ENCODE measurements at places on chromosomes 4 and X.
A peak's percentile ranks its signal among the peaks of the same experiment; 100 is the strongest.

DNA sequence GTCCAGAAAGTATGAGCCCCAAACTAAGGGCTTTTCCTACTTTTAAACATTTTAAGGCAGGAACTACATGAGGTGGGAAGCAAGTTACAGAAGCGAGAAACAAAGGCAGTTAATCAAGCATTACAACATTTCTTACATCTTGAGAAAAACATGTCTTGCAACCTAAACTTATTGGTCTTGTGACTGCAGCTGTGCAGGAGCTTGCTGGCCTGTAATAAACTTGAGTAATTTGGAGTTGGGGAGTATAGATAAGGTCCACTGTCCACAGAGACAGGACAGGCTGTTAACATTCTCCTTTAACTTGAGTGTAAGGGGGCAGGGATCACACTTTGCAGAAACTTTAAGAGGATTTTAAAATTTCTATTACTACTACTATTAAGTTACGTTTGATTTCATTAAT lies 2.7 kb upstream of the UGT8 start:
- no peak for DNase-seq

DNA sequence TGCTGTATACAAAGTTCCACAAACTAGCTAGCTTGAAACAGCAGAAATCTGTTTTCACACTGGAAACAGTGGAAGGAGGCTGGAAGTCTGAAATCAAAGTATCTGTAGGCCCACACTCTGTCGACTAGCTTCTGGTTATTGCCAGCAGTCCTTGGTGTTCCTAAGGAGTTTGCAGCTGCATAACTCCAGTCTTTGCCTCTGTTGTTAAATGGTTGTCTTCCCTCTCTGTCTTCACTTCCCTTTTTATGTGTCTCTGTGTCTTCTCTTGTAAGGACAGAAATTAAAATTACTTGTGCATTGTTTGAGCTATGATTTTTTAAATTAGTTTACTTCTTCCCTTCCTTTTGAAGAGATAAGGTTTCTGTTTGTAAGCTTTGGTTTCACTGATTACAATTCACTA lies 8.2 kb downstream of the MTHFD2L start:
- no peak for DNase-seq

- no peak for DNase-seq
These were observed 40.1 kb upstream of the KLHL8 start for GRCh38 chr4:87260477-87260876.

GRCh38 chr4:19497705-19498104 lies 754.0 kb upstream of the SLIT2 start:
- DNase-seq, result no peak

GRCh38 chr4:83582289-83582785 lies 46.4 kb downstream of the GPAT3 start:
- DNase-seq, result no peak

DNA sequence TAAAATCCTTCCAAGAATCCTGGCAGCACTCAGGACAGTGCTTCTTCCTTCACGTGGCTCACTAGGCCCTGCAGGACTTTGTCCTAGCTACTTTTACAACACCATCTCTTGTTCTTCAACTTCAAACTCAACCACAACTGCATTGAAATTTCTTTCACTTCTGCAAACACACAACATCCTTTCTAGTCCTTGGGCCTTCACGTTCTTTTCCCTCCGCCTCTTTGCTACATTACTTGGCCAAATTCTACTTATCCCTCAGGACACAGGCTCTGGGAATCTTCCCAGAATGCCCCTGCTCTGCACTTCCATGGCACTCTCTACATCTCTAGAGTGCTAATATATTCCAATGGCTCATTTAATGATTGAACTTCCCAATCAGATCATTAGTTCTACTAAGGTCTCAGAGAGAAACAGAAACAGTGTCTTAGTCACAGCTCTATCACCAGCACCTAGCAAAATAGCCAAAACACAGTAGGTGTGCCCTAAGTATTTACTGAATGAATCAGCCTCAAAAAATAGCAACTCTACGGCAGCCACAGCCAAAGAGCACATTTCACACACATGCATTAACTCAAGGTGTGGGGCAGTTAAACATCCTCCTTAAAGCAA lies 73.3 kb downstream of the MANBA start:
- no peak for DNase-seq

DNA sequence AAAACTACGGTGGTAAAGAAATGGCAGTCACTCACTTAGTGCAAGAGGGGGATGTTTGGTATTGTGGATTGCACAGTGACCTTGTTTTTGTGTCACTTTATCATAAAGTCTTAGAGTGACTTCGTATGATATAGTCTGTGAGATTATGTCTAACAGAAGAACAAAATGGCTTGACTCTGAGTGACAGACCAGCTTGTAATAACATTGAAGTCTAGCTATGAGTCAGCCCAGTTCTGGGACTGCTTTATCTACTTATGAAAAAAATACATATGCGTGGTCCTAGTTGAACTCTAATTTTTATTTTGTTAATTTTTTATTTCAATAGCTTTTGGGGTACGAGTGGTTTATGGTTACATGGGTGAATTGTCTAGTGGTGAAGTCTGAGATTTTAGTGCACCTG lies 20.0 kb downstream of the DCLK2 start:
- DNase-seq, result no peak

GRCh38 chrX:69144838-69145680 lies 20.2 kb downstream of the PJA1 start:
- no peak for DNase-seq

DNA sequence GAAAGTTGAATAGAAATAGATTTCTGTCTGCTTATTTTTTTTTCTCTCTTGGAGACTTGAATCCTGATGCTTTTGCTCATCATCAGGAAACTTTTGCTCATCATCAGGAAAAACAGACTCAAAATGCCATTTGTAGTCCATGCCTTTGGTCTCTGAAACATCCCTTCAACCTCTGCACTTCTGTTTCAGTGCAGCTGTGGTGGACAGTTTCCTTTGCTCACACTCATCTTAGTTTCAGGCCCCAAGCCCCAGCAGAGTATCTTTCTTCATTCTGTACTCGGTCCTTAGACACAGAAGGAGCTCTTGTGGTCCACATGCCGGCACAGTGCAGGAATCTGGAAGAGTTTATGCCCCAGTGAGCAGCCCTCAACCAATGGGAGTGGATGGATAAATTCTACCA lies 337.9 kb downstream of the PPP3CA start:
- DNase-seq, result no peak

DNA sequence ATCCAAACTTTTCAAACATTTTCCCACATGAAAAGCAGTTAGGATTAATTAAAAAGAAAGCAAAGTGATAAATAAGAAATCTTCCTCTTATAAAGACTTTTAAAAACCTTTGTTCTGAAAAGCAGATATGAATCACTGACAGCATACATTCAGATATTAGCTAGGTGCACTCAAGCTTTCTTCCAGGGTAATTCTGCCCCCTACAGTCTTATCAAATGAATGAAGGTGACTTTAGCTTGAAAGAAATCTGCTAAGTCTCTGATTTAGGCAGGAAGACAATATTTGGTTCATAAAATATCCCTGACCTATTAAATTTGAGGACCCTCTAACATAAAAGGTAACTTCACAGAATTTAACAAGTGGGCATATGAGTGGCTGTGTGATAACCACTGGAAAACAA lies 209.1 kb upstream of the FAM47A start:
- no peak for DNase-seq

- DNase-seq, result no peak
These were observed 122.2 kb upstream of the ESX1 start for GRCh38 chrX:104376937-104377336.

DNA sequence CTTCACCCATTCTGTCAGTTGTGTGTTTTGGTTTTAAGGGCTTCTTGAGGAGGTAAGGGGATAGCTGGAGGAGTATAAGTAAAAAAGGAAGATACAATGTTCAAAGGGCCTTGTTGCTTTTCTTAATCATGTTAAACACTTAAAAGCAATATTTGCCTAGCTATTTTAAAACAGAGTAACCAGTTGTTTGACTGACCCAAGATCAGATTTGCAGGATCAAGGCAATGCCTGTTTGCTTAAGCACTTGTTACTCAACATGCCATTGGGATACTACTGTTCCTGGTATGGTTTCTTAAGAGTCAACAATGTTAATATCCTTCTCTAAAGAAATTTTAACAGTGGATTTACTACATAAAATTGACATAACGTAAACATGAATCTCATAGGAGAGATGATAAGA lies 2.6 kb downstream of the DCLK2 start:
- no peak for DNase-seq

DNA sequence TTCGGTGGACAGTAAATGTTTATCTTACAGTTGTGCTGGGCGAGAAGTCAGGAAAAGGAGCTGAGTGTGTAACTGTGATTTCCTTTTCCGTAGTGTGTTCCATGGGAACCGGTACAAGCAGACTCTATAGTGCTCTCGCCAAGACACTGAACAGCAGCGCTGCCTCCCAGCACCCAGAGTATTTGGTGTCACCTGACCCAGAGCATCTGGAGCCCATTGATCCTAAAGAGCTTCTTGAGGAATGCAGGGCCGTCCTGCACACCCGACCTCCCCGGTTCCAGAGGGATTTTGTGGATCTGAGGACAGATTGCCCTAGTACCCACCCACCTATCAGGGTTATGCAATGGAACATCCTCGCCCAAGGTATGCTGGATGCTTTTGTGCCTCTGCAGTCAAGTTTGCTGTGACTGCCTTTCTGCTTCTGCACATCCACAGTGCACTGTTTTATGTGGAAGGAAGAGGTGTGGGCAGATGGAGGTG lies 27.4 kb downstream of the NOCT start:
- no peak for DNase-seq

DNA sequence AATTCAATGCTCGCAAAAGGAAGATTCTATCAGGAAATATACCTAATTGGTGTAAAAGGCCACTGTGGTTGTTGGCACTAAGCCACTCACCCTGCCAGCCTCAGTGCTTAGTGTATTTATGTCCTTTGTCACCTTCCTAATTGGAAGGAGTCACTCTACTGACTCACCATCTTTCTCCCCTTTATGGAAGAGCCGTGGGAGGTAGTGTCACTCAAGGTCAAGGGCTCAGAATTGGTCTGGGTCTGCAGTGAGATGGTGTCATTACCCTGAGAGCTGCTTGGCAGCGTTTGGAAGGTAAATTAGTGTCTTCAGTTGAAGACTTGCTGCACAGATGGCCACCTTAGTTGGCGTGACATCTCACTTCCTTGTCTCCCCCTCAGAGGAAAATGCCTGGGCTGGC lies 41.7 kb upstream of the CDKN2AIP start:
- DNase-seq, result no peak

GRCh38 chr4:27397886-27398285 lies 537.2 kb downstream of the STIM2 start:
- peak; percentile 74 for DNase-seq

DNA sequence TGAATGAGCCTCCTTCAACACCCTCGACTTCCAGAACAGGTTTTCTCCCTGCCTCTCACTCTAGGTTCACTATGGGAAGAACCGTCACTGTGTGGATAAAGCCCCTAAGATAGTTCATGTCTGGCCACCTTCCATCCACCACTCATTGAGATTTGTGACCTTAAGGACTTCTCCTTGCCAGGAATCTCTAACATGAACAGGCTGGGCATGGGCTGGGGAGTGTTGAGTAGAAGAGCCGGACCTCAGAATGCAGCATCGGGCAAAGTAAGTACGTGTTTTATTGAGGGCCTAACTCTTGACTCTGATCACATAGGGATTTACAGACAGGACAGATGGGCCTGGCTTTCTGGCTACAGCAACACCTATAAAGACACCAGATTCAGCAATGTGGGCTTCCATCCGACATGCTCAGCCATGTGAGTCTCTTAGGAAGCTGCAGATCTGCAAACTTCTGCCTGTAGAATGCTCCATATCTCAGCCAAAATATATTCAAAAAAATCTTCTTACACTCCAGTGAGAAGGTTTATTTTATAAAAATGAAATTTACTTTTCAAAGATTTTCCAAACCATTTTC lies 26.4 kb upstream of the TRIM60 start:
- no peak for DNase-seq

GRCh38 chr4:139511320-139511719 lies 44.7 kb downstream of the SETD7 start:
- no peak for DNase-seq

- DNase-seq, result no peak
These were observed 262.5 kb downstream of the BCOR start for GRCh38 chrX:39835241-39835640.

GRCh38 chr4:145904413-145905177 lies 34.0 kb downstream of the ZNF827 start:
- no peak for DNase-seq

GRCh38 chr4:184150102-184150839 lies 67.4 kb downstream of the ENPP6 start:
- DNase-seq, result no peak

Measured in fibroblast of skin of left quadriceps (primary cell).